ENCODE measurements at places on chromosomes 3 and 15.

- DNase-seq = no peak
Observed at GRCh38 chr3:8987645-8988383, 24.5 kb upstream of the RAD18 start.

DNA sequence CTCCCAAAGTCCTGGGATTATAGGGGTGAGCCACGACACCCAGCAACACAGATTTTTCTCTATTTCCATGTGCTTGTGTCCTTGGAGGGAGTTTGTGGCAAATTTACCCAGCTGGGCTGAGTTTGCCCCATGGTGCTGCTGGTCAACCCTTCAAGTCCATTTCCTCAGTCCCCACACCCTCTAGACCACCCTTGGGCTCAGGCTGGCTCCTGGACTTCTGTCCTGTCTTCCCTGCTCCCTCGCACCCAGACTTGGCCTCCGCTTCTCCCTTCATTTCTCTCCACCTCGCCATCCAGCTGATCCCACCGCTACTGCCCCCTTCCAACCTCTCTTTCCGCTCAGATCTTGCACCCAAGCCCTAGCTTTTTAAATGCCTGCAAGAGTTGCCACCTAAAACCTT, 7.3 kb upstream of the RHOV start:
- no peak for DNase-seq

DNA sequence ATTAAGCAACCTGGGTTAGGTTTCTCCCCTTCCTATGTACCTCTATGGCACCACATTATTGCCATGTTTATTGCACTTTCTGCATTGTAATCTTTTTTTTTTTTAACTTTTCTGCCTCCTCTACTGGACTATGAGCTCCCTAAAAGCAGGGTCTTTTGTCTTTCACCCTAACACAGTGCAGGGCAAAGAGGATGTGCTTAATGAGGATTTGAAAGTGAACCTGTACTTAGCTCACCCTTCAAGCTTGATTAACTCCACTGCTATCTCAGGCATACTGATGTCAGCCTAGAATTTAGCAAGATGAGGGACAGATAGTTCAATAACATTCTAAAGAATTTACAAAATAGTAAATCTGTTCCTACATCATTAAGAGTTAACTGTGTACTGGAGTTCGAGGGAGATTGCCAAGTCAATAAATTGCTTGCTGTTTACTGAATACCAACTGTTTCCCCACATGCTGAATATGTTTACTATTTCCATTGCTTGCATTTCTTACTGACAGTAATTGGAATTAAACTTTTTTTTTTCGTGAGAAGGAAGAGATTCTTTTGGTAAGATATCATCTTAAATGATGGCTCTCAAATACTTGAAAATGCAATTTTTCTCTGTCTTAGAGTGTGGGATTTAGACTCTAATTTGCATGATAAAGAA, 15.7 kb upstream of the PPARG start:
- DNase-seq = no peak

GRCh38 chr3:192641919-192642318, 85.4 kb downstream of the FGF12 start:
- DNase-seq = no peak

DNA sequence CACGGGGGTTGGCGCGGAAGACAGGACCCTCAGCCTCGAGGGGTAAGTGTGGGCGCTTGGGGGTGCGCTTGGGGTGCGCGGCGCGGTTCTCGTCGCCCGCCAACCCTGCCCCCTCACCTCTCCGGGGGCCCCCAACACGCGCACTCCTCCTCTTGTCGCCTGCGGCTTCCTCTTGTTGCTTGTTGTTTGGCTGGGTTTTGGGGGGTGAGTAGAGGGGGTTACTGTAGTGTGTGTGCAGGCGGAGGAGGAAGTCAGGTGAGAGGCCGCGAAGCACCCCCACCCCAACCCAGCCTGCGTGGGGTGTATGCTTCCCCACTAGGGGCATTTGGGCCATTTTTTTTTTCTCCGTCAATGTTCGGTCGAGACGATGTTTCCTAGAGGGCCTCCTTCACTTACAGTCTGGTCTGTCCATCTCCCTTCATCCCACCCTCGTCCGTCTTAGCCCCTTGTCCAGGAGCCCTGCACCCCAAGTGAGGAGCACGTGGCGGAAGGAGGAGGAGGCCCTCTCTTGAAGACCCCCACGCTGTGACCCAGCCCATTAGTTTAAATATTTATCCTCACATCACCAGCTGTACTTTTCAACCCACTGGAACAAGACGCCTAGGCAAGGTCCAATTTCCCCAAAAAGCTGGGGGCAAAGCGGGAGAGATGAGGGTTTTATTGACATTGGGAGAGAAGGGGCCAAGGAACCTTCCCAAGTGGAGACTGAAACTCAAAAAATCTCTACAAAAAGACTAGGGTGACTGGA, 20.4 kb upstream of the SATB1 start:
- no peak for DNase-seq

GRCh38 chr15:80028937-80029336, 30.5 kb upstream of the ZFAND6 start:
- DNase-seq = no peak

GRCh38 chr3:39497753-39498152, 30.3 kb downstream of the MOBP start:
- no peak for DNase-seq

Data from NCI-H2081 treated with DMSO at 0.1 percent for 48 hours (cell line).